ENCODE measurements at places on chromosomes 11 and 22.

DNA sequence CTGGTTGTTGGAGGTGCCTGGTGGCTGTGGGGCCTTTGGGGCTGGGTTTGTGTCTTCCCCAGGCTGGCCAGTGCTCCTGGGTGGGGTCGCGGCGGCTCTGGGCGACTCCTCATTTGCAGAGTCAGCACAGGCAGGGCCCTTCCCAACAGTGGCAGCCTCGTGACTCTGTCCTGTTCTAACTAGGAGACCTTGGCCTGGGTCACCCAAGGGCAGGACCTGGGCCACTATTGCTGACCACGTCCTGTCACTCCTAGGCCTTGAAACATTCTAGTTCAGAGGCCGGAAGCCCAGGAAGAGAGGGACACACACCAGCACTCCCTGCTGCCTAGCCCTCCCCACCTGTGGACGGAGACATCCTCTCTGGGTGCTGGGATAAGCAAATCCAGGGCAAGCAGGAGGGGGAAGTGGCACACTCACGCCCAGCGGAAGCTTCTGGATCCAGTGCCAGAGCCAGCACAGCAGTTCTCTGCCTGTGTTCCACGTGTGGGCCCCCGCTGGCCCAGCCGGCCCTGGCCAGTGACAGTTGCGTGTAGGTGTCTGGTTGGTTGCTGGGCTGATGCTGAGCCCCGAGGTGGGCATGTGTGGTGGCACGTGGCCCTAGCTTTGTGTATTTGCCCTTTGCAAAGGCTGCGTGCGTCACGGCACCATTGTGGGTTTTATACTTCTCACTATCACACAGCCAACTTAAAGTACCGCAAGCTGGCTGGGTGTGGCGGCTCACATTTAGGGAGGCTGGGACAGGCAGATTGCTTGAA, 4.3 kb upstream of the CHID1 start:
- DNase-seq: no peak

GRCh38 chr11:80255021-80255420, 814.2 kb upstream of the TENM4 start:
- DNase-seq: no peak

DNA sequence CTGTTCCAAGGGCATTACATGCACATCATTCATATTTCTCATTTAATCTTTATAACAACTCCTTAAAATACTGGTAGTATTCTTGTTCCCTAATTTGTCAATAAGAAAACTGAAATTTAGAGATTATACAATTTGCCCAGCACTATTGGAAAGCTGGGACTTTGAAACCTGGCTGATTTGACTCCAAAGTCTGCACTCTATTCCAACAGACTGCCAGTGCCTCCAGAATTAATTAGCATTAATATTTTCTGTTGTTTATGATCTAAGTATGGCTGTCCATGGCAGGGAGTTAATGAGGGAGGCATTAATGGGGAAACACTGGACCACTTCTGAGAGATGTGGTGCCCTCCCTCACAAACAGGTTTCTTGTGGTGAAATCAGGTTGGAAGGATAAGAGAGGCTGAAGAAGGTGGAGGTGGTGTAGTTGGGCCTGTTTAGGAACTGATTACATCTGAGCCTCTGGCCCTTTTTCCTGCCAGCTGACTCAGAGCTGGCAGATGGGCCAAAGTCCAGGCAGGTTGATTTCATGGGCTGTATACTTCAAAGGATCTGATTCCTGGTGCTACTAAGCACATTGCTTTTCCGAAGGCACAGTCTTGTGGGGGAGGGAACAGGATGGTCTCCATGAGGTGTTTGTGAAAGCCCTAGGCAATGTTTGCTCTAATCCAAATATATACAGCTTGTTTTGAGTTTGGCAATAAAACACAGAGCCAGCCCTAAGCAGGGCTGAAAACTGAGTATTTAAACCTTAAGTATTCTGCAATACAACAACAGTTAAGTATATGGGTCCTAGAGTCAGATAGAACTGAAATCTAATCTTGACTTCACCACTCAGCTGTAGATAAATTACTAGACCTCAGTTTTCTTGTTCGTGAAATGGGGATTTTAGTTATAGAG, 21.0 kb upstream of the RAB30 start:
- no peak for DNase-seq

DNA sequence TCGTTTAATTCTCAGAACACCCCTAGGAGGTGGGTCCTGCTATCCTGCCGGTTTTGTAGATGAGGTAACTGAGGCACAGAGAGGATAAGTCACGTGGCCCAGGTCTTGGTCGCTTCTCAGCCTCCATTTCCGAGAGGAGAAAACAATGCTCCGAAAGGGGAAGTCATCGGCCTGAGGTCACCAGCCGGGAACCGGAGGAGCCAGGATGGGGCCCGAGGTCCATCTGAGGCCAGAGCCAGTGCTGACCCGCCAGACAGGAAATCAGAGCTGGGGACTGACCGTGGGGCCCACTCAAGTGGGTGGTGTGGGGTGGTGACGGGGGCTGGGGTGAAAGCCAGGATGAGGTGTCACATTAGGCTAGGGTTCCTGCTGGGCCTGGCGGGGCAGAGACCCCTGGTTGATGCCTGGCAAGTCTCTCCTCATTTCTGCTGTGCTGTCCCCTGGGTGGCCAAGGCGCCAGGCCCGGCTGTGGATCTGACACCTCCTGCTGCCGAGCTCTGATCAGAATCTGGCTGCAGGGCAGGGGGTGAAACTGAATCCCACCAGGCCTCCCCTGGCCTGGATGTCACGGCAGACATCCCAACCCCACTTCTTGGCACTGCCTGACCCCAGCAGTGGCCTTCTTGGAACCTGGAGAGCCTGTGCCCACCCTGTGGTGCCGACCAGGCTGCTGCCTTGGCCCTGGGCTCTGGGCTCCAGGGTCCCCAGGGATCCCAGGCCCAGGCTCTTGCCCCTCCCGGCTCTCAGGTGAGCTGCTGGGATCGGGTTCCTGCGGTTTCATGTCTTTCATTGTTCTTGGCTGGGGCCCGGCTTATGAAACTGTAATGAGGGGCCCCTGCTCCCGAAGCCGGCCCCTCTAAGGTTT, 12.0 kb downstream of the TRIOBP start:
- DNase-seq: no peak

GRCh38 chr11:74474316-74474715, 7.0 kb upstream of the KCNE3 start:
- no peak for DNase-seq

DNA sequence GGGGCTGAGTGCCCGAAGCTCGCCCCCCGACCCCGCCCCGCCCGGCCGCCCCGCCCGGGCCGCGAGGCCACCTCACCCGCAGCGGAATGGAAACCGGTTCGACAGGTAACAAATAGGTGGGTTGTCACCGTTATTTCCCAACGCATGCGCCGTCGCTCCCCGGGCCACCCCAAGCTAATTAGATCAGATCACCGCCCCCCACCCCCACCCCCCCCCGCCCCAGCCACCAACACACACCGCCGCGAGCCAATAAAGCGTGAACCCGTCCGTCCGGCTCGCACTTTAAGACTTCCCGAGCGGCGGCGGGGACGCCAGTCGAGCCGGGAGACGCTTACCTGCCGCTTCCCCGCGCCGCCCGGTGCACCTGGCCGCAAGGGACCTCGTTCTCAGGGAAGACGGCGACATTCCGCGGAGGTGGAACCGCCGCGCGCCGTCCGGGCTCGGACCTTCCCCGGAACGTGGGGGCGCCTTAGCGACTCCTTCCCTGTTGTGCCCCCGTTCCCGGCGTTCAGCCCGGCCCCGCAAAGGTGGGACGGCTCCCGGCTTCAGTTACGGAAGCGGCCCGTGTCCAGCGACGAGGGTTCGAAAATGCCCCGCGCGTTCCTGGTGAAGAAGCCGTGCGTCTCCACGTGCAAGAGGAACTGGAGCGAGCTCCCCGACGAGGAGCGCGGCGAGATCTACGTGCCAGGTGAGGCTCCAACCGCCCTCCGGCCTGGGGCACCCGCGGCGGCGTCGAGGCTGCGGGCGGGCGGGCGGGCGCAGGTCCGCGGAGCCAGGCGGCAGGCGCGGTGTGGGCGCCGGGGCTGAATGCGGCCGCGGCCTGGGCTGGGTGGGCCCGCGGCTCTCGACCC, at the start of gene OVOL1:
Gene OVOL1, plus strand, starts transcription at position 278 of the 851 bp plus-strand sequence. Its CDS starts 311 bp downstream, at position 589.
- DNase-seq: no peak

DNA sequence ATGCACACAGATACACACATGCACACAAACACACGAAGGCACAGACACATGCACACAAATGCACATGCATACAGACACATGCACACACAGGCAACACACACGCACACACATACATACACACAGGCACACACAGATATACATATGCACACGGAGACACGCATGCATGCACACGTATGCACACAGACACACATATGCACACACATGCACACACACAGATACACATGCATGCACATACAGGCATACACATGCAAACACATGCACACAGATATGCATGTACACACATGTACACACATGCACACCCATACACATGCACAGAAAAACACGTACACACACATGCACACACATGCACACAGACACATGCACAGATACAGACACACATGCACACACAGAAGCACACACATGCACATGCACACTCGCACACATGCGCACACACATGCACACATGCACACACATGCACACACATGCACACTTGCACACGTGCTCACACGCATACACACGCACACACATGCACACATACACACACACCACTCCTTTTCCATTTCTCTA, 70.8 kb upstream of the ALDH3B2 start:
- DNase-seq: no peak

- no peak for DNase-seq
Observed at GRCh38 chr22:47190276-47190956, 428.0 kb downstream of the TBC1D22A start.

GRCh38 chr11:833114-833791, 501 bp downstream of the CD151 start:
- DNase-seq: peak; percentile 48

DNA sequence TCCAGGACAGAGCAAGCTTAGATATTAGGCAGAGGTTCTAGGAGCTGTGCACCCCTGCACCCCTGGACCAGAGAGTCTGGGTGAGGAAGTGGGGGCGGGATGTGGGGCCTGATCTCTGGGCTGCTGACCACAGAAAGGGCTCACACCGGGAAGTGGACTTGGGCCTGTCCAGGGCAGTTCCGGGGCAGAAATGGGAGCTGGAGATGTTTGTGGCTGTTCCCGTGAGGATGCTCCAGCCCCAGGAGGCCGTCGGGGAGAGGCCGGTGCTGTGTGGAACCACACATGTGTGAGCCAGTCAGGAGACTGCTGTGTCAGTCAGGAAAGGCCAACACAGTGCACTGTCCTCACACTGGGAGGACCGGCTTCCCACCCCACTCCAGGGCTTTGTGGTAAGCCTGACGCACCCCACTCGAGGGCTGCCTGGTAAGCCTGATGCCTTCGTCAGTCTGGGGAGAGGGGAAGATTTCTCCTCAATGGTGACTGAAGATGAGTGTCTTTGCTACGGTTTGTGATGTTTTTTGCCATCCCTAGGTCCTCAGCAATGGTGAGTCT, 741.0 kb downstream of the BRD1 start:
- no peak for DNase-seq

DNA sequence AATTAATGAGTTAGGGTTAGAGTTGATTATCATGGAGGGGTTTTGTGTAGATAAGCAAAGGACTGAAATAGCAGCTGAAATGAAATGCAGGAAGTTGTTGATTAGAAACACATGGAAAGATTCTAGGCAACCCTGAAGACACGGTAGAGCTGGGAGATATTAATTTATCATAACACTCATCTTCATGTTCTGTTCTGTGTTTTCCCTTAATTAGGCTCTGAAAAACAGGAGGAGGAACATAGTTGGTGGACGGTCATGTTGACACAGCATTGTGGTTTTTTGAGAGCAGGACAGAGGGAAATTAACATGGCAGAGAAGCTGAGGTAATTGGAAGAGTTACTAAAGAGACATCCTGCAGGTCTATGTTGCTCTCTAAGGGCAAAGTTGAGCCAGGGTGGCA, 138.8 kb upstream of the UBASH3B start:
- peak; percentile 71 for DNase-seq

DNA sequence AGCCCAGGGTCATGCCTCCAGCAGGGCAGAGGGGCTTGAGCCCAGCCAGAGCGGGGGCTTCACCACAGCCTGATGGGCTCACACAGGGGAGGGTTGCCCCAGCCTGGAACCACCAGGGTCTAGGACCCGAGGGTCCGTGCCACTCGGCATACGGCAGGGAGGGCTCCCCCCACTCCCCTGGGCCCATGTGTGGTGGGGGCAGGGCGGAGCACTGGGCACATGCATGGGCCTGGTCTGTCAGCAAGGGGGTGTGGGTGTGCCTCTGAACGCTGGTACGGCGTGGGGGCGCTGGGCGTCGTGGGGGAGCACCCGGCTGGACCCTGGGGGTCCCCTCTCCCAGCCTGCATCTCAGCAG, 29.3 kb downstream of the MOB2 start:
- DNase-seq: no peak

DNA sequence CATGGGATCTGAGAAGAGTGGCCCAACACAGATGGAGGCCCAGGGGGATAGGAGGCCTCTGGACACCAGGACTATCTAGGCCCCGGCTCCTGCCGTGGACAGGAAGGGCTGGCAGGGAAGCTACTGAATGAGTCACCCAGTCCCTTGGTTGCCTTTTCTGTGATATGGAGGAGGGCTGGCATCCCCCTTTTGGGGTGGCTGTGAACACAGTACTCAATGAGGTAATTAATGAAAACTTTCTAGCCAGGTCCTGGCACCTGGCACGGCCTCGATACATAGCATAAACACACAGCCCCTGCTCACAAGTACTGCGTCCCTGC, 163.2 kb downstream of the CHST1 start:
- no peak for DNase-seq

DNA sequence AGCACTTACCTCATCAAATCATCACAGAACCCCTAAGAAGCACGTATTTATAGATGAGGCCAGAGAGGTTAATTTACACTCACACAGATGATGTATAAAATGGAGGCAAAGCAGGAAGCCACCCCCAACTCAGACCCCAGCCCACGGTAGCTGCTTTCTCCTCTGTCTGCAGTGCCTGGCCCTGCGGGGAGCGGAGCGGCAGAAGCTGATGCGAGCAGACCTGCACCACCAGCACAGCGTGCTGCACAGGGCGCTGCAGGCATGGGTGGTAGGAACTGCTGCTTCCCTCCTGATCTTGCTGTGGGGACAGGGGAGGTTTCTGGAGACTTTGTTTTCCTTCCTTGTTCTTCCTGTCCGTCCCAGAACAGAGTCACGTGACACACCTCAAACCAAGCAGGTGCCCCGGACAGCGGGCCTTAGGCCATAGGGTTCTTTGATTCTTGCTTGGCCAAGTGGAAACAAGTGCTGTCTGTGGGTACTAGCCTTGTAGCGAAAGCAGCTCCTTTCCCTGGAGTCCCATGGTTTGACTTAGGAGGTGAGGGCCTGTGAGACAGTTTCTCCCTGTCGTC, 57.8 kb downstream of the PISD start:
- no peak for DNase-seq

Data from fibroblast of skin of right biceps (primary cell).